Stimulated activated CD8-positive, alpha-beta memory T cell treated with anti-CD3 and anti-CD28 coated beads, Interleukin-7, amount 100 ng/mL, for 24 hours (primary cell): ENCODE measurements at places on chromosomes 16 and 17.

DNA sequence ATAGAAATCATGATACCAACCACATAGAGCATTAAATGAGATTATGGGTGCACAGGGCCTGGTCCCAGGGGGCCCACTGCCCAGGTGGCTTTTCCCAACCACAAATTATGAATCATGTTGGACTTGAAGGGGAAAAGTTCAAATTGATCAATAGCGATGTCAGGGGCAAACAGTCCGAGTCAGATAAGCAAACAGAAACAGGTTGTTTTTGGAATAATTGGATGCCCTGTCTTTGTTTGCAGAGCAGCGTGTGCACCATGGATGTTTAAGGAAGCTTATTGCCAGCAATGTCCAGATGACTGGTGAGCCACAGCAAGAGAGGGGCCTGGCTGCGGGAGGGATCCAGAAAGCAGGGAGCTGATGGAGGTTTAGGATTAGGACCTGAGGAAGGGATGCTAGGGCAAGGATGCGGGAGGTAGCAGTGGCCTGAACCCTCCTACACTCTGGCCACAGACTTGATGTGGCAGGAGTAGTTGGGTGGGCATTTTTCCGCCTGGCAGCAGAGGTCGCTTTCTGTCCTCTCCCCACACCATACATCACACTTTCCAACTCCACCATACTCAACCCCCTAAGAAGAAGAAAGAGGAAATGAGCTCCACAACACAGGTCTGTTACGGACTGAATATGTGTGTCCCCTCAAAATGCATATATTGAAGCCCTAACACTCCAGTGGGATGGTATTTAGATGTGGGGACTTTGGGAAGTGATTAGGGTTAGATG lies 266.4 kb upstream of the RPL38 start:
- no peak for DNase-seq

DNA sequence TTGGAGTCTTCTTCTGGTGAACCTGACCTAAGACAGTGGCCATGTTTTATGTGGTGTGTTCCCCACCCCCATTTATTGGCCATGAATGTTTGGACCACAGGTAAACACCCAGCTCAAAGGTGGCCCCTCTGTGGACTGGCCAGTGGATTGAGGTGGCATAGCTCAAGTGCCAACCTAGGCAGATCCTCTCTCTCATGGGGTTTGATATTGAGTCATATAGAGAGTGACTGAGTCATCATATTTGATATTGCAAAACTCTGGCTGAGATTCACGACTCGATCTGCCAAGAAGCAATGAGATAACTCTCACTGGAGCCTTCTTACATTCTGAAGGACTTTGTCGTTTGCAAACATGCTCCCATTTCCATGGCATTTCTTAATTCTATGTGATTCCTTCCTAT lies 10.5 kb upstream of the TEKT3 start:
- DNase-seq, result no peak

- DNase-seq, result no peak
These were observed 113.8 kb downstream of the OR1D5 start for GRCh38 chr17:2949469-2950044.

DNA sequence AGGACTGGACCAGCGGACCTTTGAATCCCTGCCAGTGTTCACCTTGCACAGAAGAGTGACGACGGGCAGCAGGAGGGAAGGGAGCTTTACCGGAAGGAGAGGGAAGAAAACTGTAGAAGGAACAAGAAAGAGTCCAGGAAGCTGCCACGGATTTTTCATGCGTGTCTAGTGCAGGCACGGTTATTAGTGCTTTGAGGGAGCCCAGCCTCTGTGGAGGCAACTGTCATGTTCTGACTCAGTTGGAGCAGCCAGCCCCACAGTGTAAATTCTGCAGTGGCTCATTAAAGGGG lies 6.5 kb upstream of the HOXB13 start:
- DNase-seq, result no peak

GRCh38 chr17:7644775-7645174 lies 6.0 kb upstream of the ATP1B2 start:
- no peak for DNase-seq

DNA sequence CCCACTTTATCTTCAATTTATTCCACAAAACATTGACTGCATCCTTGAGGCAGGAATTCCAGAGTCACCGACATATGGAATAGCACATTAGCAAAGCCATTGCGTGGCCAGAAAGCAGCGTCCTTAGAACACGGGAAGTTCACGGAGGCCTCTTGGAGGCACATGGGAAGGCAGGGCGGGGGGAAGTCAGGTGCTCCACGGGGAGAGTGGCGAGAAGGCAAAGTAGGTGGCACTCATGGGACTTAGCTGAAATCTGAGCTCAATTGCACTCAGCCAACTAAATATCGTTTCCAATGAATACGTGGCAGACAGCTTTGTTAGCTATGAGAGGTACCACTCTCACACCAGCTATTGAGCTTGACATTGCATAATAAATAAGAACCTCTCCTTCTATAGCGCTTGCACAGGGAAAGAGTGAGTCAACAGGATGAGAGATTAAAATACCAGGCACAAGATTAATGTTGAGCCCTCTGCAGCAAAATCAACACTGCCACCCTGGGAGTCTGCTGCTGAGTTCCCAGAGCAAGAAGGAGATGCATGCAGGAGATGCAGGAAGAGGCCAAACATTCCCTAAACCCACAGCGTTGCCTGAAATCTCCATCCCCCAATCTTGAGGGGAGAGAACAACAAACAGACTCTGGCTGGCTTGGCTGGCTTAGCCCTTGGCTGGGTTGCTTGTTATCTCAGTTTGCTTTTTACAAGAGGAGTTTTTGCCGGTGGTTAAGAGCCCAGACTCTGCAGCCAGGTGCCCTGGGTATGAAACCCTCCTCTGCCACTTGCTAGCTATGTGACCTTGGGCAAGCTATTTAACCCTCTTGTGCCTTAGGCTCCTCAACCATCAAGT lies 28.8 kb downstream of the ABCC12 start:
- no peak for DNase-seq

DNA sequence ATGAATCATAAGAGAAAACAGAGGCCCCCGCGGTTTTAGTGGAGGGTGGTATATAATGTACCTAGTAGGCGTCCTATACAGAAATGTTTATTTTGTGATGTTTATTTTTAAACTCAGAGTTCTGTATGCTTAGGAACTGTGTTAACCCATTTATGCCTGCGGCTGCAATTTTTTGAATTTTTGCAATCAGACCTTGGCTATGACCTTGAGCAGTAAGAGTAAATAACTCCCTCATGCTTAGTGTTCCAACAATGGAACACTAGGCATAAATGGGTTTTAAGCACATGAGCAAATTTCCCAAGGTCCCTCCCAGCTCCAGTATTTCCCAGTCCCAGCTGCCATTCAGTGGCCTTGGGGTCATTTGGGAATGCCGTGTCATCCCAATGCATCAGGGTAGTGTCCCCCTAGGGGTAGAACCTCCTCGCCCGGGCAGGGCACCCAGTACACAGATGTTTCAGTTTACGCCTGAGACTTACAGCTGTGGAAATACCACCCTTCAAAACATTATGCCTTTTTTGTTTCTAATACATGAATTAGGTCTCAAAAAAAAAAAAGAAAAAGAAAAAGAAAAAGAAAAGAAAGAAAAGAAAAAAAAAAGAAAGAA lies 605.8 kb upstream of the CDH11 start:
- DNase-seq, result no peak

DNA sequence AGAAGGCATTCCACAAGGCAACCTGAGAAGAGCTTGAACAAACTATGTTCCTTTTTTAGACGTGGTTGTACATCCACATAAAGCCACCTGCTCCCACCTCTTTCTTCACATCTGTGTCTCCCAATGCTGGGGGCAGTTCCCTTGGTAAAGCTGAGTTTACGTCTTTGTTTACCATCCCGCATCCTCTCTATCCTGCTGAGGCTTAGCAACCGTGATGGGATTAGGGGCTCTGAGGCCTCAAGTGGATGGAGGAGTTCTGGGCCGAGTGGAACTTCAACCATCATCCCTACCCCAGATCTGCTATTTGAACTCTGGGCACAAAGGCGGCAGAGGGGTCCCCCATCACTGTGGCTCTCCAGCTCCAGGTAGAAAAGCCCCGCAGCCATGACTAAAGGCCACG lies 94.2 kb upstream of the CREBBP start:
- DNase-seq, result no peak

- no peak for DNase-seq
These were observed 857 bp downstream of the GOT2 start for GRCh38 chr16:58733248-58733670.

- DNase-seq, result no peak
These were observed 10.7 kb upstream of the CIITA start for GRCh38 chr16:10865991-10866966.

DNA sequence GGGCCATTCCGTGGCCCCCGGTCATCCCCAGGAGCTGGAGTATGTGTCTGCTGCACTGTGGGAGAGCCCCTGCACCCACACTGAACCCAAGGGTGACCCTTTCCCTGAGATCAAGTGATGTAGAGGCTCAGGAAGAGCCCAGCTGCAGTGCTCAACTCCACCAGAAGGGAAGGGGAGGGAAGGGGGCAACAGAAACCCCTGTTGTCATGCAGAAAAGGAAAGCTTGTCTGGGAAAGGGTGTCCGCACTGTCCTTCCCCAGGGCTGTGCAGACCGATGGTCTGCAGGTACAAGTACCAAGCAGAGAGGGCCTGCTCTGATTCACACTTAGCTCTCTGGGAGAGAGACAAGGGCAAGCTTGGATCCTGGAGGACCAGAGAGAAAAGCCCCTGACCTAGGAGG lies 45.7 kb upstream of the TOB1 start:
- DNase-seq, result no peak

GRCh38 chr17:41547378-41547841 lies 19.3 kb upstream of the KRT19 start:
- DNase-seq, result no peak

DNA sequence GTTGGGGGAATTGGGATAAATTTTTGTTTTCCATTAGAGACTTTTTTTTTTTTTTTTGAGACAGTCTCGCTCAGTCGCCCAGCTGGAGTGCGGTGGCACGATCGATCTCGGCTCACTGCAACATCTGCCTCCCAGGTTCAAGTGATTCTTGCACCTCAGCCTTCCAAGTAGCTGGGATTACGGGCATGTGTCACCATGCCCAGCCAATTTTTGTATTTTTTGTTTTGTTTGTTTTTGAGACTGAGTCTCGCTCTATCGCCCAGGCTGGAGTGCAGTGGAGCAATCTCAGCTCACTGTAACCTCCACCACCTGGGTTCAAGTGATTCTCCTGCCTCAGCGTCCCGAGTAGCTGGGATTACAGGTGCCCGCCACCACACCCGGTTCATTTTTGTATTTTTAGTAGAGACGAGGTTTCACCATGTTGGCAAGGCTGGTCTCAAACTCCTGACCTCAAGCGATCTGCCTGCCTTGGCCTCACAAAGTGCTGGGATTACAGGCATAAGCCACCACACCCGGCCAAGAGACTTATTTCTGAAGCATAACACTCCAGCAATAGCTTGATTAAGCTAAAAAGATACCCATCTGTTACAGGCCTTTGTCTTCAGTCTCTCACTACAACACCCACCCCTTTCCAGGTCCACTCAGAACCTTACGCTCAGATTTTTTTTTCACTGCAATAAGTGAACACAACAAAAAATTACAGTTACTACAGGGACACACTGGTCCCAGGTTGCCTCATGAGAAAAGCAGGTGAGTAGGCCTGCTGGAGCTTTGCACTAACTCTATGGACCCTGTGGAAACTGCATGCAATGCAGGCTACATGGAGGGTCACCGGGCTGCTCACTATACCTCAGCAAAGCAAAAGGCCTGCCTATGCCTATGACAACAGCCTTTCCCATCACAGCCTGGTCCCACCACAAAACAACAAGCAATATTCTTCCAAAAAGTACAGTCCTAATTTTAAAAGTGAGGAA lies 34.6 kb downstream of the KANSL1 start:
- DNase-seq, result no peak

DNA sequence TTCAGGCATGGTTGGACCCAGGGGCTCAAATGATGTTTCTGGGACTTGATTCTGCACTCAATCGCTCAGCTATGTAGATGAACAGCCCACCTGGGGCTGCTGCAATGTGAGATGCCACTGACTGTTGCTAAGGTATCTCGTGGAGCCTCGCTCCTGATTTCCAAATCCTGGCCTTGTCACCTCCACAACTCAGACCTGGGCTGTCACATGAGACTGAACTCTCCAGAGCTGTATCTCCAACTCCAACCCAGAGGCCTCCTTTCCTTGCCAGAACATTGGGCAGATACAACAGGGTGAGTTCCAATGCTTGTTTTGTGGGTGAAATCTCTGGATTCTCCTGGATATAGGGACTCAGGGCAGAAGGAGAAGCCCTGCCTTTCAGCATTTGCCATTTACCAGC lies 79.5 kb downstream of the GNAO1 start:
- no peak for DNase-seq

- no peak for DNase-seq
These were observed 64.4 kb downstream of the KSR1 start for GRCh38 chr17:27520491-27521185.
